Left renal cortex interstitium (tissue), 4 donors: ENCODE measurements at places on chromosomes 11 and 22.

GRCh38 chr22:22073769-22074561, 91.4 kb upstream of the TOP3B start:
- no peak for DNase-seq

DNA sequence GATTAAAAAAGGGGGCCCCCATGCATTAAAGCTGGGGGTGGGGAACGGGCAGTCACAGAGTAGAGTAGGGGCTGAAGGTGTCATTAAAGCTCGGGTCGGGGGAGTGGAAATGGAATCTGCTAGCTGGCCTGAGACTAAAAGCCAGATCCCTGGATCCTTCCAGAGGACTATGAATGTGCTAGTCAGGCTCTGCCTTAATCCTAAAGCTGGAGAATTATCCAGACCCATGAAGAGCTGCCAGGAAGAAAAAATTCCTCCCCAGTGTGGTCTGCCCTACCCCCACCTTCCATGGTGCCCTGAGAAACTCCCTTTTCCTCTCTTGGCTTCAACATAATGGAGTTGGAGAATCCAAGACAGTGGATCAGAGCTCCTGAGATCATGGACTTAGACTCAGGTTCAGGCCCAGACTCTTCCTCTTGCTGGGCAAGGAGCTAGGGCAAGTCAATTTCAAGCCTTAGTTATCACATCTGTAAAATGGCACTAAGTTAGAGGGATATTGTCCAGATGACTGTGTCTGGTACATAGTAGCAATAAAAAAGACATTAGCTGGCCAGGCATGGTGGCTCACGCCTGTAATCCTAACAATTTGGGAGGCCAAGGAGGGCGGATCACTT, 24.0 kb upstream of the SMTN start:
- no peak for DNase-seq

- no peak for DNase-seq
Observed at GRCh38 chr22:18091478-18091877, 13.7 kb downstream of the PEX26 start.

DNA sequence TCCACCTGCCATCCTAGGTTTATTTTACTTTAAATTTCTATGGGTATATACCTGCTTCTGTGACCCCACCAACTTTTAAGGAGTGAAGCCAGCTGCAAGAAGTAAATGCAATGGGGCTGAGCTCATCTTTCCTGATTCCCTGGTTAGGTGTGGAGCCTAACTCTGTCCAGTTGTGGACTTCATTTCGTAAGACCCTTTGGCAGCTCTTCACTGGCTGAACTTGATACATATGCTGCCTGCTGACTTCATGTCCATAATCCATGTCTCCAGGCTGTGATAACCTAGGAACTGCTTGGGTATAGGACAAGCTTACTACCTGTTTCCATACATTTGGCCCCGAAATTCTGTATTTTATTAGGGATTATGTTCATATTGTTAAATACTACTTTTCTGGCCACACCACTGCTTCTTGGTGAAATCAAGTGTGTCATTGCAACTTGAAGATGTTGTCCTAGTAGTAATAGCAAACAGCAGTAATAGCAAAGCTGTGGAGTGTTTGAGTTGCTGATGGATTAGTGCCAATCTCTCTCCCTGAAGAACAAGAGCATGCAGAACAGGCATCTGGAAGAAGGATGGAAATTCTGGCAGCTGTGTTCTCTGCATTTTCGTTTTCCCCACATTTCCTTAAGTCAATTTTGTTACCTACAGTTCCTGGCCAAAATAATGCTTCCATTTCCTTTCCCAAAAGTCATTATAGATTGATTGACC, 31.2 kb downstream of the LDLRAD3 start:
- no peak for DNase-seq

- DNase-seq: no peak
Observed at GRCh38 chr11:62678433-62678769, 472 bp downstream of the UBXN1 start.

GRCh38 chr11:27716835-27717234, 16.6 kb upstream of the BDNF start:
- no peak for DNase-seq

GRCh38 chr11:66337103-66337899, 1.1 kb upstream of the RIN1 start:
- no peak for DNase-seq

- no peak for DNase-seq
Observed at GRCh38 chr22:49657974-49658590, 169.6 kb downstream of the BRD1 start.

DNA sequence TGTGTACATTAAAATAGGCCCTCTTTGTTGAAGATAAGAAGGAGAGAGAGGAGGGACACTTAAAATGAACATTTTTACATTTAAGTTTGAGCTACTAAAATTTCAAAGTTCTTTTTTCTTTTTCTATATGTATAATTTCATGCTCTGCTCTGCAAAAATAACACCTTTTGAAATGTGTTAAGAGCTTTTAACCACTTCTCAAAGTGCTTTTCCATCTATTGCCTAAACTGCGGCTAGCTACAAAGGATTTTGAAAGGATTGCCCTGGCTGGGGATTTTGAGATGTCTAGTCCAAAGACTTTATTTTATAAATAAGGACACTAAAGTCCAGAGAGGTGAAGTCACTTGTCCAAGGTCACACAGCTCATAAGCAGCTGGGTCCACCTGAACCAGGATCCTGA, 138.5 kb downstream of the CCDC81 start:
- no peak for DNase-seq

GRCh38 chr11:121408830-121409229, 43.3 kb upstream of the SORL1 start:
- DNase-seq: no peak

- DNase-seq: peak; percentile 37
Observed at GRCh38 chr11:27183672-27184457, 143.2 kb downstream of the BBOX1 start.

DNA sequence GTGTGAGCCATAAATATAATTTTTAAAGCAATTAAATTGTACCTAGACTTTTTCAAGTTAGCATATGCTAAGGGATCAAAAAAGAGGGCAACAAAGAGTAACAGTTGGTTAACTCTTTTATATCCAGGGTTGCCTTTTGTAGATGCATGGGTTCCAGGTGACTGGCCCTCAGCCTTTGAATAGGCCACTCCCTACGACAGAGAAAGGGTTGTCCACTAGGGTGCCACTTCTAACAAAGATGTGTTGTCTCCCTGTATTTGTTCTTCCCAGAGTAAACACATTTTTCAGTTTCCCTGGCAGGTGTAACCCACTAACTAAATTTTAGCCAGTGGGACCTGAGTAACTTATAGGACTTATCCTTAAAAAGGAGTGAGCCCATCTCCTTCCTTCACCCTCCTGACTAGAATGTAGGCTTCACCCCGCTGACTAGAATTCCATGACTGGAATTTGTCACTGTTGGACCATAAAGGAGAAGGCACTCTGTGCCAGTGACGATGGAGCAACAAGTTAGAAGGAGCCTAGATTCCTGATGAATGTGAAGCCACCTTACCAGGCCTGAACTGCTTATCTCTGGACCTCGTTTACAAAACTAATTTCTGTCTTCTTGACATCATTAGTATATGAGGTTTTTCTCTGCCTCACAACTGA, 16.6 kb downstream of the TUG1 start:
- no peak for DNase-seq

DNA sequence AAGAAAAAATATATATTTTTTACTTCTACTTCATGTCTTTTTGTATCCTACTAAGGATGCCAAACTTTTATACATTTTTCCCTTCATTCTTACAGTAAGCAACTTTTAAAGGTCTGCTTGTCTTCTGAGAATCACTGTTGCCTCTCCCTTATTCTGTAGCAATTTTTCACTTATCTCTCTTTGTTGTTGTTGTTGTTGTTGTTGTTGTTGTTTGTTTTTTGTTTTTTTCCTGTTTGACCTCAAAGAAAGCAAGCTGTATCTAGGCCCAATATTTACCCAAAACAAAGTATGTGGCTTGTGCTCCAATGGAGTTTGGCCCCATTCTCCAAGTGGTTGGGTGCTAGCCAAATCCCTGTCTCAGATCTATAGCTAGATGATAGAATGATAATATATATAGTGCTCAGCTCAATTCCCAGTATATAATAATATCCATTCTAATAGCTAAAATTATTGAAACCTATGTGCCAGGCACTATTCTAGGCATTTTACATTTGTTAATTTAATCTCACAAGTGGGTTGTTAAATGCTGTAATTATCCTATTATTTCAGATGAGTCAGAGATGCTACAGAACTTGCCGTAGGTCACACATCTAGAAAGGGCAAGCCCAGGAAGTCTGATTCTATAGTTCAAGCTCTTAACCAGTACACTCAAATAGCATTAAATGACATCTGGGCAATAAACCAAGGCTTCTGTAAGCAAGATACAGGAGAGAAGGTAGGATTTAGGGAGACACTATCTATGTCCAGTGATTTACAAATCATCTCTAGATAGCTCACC, 205.1 kb upstream of the PITPNB start:
- DNase-seq: no peak

- no peak for DNase-seq
Observed at GRCh38 chr11:120074076-120074475, 63.8 kb downstream of the TRIM29 start.

DNA sequence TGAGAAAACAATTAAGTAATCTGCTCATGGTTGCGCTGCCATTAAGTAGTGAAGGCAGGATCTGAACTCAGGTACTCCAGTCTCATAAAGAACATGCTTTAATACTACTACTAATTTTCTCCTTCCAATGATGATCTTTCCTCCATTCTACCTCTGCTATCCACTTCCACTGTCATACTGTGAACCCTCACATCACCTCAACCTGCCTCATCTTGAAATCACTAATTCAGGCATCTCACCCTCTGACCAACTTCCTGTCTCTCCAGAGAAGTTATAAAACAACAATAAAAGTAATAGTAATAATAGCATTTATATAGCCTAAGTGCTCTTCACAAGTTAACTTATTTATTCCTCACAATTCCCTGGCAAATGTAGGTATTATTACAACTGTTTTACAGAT, 57.1 kb upstream of the PSMA1 start:
- no peak for DNase-seq

GRCh38 chr11:72812967-72813739, 1.1 kb upstream of the ATG16L2 start:
- DNase-seq: no peak

GRCh38 chr11:35529971-35530495, 4.6 kb upstream of the PAMR1 start:
- DNase-seq: no peak

- DNase-seq: no peak
Observed at GRCh38 chr22:45105281-45105702, 58.4 kb upstream of the NUP50 start.

- DNase-seq: no peak
Observed at GRCh38 chr11:102583141-102583873, 41.8 kb downstream of the MMP20 start.

DNA sequence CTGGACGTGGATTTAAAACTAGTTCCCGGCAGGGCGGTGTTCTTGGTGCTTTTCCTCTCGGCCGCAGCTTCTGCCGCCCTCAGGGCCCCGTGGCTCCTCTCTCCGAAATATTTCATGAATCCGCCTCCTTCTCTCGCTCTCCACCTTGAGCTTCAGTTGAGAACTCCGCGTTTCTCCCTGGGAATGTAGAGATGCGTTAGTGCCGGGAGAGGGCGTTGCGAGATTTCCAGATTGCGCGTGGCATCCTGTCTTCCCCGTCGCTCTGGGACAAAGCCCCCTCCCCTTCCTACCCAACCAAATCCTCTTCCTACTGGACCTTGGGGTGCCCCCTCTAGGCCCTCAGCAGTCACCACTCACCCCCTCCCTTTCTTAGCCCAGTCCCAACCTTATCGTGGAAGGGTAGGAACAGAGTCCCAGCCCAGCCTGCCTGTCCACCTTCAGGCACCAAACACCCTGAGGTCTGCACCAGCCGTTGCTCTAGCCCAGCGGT, 15.5 kb upstream of the RAC2 start:
- DNase-seq: no peak

GRCh38 chr22:22408731-22409696, 99.5 kb downstream of the ZNF280B start:
- no peak for DNase-seq

GRCh38 chr11:128594226-128594625, 6.9 kb upstream of the ETS1 start:
- no peak for DNase-seq

DNA sequence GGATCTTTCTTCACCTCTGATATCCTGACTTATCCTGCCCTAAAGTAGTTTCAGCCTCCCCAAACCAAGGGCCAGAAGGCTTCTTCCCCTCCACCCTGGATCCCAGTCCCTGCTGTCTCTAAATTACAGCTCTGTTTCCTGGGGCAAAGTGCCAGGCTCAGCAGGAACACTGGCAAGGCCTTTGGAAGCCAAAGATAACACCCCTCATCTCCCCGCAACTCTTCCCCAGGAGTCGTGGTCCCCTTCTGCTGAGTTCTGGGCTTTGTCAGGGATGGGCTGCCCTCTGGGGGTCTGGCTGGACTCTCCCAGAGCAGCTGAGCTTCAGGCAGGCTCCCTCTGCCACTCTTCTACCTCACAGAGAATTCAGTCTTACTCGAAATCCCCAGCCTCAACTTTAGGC, 53.8 kb upstream of the AMPD3 start:
- DNase-seq: no peak

GRCh38 chr11:81644239-81644840, 1089.3 kb downstream of the FAM181B start:
- no peak for DNase-seq

DNA sequence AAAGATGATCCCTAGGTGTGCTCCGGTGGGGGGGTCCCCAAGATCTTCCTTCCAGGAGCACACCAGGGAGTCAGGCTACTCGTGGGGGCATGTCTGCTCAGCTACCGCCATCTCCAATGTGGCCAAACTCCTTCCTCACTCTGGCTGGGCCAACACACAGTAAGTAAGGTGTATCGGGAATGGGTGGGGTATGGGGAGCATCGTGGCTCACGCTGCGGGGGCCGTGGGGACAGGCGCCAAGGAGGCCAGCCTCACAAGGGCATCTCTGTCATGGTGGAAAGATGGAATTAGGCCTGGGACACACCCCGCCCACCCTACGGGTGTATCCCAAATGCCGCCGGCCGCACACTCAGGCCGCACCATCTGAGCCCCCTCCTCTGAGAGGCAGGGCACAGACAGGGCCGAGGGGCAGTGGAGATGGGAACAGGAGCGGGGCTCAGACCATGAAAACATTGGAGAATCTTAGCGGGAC, 8.3 kb downstream of the IGF2 start:
- no peak for DNase-seq

GRCh38 chr11:35579557-35580396, 38.5 kb upstream of the FJX1 start:
- DNase-seq: no peak

DNA sequence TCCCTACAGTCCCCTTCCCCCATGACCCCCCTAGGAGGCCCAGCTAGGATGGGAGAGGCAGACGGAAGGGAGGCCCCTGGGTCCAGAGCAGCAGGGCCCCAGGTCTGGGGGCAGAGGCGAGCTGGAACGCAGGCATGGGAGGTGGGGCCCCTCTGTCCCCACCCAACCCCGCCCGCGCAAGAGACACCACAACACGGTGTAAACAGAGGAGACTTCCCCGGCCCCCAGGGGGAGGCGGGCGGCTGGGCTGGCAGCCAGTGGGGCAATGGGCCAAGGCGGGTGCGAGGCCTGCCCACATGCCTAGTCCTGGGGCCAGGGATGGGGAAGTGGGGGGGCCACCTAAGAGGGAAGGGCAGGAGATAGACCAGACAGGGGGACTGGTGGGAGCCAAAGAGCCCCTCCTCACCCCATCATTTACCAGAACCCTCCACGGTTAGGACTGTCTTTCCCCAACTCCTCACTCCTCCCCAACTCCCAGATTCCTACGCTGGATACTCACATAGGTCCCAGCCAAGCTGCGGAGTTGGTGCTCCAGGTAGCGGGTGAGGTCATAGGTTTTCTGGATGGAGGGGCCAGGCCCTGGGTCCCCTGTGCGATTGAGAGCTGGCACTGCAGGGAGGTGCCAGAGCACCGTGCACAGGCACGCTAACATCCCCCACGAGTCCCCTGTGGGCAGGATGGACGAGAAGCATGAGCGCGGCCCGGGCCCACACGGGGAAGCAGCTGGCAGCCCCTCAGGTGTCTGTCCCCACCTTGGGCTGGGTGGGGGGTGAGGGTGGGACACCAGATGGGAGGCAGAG, 6.2 kb downstream of the CLCF1 start:
- DNase-seq: no peak
